ENCODE measurements at places on chromosomes 11 and 22.

GRCh38 chr11:120718171-120718570 is 206.6 kb downstream of the GRIK4 start:
- DNase-seq = no peak

- DNase-seq = peak; percentile 2
These were observed 1.2 kb downstream of the MAJIN start for GRCh38 chr11:64970731-64971151.

GRCh38 chr11:3120071-3120792 is 44.9 kb downstream of the OSBPL5 start:
- DNase-seq = no peak

DNA sequence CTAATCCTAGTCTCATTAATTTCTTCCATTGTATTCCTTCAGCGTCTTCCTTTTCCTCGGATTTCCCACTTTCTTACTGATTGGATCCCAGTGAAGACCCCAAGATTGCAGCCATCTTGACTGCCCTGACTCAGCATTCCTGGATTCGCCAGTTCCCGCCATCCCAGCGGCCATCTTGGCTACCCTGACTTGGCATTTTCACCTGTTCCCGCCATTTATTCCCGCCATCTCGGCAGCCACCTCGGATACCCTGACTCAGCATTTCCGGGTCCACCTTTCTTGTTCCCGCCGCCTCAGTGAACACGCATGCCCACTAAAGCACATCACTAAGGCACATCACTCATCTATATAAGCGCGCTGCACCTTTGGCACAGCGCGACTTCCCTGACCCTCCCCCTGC is 13.8 kb upstream of the OR56A3 start:
- no peak for DNase-seq

DNA sequence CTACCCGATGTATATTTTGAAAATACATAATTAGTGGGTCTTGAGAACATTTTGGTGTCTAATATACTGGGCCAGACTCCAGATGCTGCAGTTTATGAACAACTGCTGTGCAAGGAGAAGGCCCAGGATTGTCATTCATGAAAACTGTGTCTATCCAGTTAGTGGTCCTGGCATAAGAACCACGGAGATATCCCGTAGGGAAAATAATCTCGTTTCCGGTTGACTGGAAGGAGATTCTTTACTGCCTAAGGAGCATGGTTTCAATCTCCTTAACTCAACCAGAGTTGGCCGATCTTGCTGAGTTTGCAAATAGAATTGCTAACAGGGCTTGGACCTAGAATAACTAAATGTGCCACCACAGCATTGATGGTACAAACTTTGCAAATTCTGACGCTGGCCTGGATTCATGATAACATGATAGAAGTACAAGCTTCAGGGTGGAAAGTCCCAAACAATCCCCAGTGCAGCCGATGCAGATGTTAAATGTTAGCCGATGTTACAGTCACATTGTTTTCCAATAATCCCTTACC is 4.6 kb upstream of the RTCB start:
- DNase-seq = no peak

- no peak for DNase-seq
These were observed 42.1 kb upstream of the CRTAM start for GRCh38 chr11:122796128-122796717.

Data from kidney glomerular epithelial cell (primary cell).